ENCODE measurements at places on chromosomes 2 and 18.

DNA sequence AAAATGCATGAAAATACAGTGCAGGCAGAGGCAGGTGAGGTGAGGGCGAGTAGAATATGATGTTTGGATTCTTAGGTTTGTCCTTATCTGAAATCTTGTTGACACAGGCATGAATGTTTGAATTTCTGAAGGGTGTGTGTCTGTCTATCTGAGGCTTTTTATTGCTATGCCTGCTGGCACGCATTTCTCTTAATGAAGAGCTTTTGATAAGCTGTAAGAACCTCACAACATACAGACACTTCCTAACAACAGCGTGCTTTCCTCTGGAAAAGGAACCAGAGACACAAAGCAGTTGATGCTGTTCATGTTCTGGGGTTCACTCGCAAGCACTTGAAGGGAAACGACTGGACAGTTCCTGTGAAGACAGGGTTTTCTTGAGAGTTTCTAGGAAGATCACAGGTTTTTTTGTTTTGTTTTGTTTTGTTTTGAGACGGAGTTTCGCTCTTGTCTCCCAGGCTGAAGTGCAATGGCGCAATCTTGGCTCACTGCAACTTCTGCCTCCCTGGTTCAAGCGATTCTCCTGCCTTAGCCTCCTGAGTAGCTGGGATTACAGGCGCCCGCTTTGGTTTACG is 33.3 kb upstream of the CABLES1 start:
- DNase-seq, result no peak

GRCh38 chr2:20584045-20584398 is 66.9 kb downstream of the HS1BP3 start:
- no peak for DNase-seq

GRCh38 chr18:13539843-13540476 is 186.4 kb downstream of the FAM210A start:
- DNase-seq, result no peak

- no peak for DNase-seq
Measured at GRCh38 chr2:46325182-46325928, 28.1 kb downstream of the EPAS1 start.

DNA sequence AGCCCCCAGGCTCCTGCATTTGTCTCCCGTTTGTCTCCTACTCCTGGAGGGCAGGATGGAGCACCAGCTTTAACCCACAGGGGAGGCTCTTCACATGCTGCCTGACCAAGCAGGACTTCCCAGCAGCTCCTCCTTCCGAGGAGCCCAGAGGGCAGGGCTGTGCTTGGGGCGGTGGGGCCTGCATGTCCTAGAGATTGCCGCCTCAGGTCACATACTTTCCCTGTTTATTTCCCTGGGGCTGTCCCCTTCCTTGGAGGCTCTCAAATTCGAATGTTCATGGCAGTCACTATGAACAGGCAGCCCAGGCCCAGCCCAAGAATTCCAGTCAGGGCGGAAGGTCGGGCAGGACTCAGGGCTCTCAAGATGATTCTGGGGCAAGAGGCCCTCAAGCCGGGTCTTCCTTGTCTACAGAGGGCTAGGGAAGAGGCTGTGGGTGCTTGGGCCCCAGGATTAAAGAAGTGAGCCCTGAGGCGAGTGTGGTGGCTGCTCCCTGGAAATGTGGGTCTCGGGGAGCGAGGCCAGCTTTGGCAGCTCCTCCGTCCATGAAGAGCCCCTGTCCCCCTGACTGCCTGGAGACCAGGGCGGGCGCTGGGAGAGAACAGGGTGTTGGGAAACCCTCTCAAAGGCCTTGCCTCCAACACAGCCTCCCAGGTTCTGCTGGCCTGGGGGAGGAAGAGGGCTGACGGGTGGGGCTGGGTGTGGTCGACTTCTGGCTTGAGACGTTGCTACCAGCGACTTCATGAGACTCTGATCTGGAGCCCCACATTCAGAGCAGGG is 48.9 kb upstream of the HPCAL1 start:
- no peak for DNase-seq

GRCh38 chr2:18123577-18123976 is 245.1 kb downstream of the KCNS3 start:
- DNase-seq, result no peak

GRCh38 chr18:58998401-58999203 is 133.9 kb downstream of the ZNF532 start:
- no peak for DNase-seq

Data from GOT3 (cell line).